ENCODE measurements at places on chromosomes 12 and 14.
A peak's percentile ranks its signal among the peaks of the same experiment; 100 is the strongest.

DNA sequence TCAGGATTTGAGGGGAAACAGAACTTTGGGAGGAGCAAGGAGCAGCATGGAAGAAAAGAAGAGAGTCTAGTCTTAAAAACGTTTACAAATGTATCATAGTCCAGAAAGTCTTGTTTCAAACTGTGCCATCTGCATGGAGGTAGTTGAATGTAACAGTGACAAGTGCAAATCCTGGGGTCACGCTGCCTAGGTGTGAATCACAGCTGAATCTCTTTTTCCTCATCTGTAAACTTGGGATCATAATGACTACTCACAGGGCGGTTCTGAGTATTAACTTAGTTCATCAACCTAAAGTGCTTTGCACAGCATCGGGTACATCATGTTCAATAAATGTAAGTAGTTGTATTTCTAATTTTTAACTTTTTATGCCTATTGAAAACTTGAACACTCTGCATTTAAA is 208.5 kb downstream of the CHST11 start:
- DNase-seq = no peak

- no peak for DNase-seq
Observed at GRCh38 chr12:45247589-45247988, 31.7 kb downstream of the ANO6 start.

- peak; percentile 48 for DNase-seq
Observed at GRCh38 chr12:27434673-27435565, 11.6 kb upstream of the SMCO2 start.

GRCh38 chr12:123760267-123760938 is 1.7 kb upstream of the DNAH10 start:
- DNase-seq = no peak

DNA sequence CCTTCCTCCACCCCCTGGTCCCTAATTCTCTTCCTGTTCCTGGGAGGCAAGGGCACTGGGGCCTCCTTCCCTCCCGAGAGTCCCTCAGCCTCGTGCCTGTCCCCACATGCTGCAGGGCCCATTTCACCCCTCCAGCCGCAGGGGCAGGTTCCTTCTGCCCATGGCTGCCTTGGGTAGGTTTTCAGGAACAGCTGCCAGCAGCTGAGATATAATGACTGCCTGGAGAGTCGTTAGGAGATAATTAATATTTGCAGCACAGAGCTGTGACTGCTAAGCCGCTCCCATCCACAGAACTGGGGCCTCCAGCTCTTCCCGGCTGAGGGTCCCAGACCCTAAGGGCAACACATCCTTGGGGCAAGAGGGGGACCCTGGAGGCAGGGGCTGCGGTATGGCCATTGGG is 211.9 kb upstream of the LHX5 start:
- DNase-seq = no peak

- DNase-seq = no peak
Observed at GRCh38 chr12:89058402-89058801, 293.9 kb downstream of the DUSP6 start.

- no peak for DNase-seq
Observed at GRCh38 chr12:64027311-64027710, 182.8 kb downstream of the SRGAP1 start.

GRCh38 chr14:93060841-93061240 is 54.9 kb downstream of the ITPK1 start:
- DNase-seq = no peak

DNA sequence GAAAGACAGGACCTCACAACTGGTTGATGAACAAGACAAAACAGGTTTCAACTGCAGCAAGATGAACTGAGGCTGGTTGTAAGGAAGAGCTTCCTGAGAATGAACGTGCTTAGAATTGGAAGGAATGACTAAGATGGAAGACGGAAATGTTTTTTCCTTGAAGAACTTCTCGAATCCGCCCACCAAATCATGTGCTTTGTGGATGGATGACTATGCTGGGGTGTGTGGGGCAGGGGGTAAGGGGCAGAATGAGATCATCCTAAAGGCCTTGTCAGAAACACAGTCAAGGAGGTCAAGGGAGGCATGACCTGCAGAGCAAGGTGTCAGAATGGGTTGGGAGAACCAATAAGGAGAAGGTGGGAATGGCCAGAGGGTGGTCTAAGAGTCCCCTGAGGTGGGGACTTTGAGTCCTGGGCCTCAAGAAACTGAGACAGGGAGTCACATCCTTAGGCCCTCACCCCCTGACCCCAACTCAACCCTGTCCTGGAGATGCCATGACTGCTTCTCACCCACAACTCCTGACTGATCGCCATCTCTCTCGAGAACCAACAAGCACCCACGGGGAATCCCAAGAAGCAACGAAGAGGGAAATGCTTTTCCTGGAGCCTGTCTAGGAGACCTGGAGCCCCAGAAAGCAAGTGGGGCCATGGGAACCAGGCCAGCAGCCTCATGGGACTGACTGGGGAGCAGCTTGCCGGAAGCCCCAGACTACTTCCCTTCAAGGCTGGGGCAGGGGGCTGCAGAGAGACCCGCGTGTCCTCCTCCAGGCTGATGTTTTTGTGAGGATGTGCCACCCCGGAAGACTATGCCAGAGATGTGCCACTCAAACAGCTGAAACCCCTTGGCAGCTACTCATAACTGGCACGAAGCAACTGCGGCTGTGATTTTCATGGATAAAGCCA is 84.0 kb downstream of the ACTN1 start:
- DNase-seq = no peak

DNA sequence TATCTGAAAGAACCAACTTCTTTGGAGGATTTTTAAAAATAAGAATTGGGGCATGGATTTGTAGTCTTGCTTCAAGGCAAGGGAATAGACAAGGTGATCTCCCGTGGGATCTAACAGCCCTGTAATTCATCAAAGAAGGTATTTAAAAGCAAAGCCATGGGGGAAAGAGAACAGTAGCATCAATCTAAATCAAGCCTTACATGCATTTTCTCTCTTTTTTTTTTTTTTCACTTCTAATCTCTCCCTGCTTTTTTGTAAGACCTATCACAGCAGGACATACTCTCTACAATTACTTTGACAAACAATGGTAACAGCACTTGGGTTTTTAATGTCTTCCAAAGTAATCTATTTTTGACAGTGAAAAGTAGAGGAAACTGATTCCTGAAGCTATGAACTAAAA is 367.9 kb downstream of the PAWR start:
- no peak for DNase-seq

- DNase-seq = no peak
Observed at GRCh38 chr14:85402569-85403162, 127.3 kb upstream of the FLRT2 start.

DNA sequence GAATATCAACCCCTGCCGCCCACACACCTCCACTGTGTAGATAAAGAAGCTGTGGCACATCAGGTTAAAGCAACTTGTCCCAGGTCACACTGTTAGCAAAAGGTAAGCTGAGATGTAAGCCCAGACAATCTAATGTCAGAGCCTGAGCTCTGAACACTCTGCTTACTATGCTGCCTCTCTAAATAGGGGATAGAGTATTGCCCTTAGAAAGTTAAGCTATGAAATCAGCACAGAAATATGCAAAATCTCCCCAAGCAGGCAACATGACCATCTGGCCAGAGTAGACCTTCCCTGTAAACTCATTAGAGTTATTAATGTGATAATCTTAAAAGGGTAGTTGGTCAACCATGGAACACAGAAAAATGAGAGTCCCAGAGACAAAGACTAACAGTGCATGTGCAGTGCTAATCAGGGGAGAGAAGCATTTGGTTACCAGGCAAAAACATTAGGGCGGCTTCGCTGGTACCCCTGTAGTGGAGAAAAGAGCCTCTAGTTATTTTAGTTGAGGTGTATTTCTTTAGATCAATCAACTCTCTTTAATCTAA is 171.0 kb downstream of the BTG1 start:
- no peak for DNase-seq

DNA sequence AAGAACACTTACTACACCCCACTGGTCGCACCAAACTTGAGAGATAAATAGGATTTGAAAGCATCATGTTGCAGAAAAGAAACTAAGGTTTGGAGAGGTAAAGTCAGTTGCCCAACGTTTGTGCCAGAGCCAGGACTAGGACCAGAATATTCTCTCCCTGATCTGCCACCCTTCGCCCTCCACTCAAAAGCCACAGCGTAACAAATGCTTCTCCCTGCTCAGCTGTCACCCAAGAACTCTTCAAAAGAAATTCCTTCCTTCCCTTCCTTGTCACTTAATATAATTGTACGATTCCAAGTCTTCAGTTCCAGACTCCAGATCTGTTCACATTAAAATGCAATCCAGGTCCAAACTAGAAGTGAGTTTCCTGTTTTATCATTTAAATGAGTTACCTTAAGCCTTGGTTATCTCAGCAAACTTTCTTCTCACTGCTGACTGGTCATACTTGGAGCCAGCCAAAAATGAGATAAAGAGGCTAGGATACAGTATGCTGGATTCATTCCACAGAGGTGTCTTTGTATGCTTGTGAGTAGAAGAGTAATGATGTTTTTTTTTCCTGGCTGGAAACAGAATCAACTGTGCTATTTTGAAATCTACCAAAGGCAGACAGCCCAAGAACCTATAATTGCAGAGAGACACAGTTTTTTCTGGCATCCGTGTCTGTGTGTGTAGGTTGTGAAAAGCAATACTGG is 12.8 kb upstream of the PPFIBP1 start:
- DNase-seq = no peak

GRCh38 chr12:71795901-71796300 is 41.2 kb downstream of the RAB21 start:
- no peak for DNase-seq

- DNase-seq = no peak
Observed at GRCh38 chr14:75806352-75806832, 145.3 kb downstream of the TTLL5 start.

DNA sequence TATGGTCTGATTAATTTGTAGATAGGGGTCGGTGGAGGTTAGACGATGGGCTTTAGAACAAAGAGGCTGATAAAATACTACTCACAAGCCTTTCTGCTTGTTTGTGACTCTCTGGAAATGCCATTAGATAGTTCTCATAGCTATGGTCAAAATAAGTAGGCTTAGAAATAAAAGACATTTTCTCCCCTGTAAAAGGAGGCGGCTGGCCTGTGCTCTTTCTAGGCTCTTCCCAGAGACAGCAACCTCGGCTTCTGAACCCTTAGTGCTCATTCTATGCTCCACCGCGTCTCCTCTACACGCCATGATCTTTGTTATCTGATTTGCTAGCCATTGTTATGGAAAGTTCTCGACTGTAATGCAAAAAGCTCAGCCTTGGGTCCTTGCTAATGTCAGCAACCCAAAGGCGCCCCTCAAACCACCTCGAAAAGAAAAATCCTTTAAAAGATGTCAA is 64.5 kb downstream of the CRADD start:
- peak; percentile 56 for DNase-seq

DNA sequence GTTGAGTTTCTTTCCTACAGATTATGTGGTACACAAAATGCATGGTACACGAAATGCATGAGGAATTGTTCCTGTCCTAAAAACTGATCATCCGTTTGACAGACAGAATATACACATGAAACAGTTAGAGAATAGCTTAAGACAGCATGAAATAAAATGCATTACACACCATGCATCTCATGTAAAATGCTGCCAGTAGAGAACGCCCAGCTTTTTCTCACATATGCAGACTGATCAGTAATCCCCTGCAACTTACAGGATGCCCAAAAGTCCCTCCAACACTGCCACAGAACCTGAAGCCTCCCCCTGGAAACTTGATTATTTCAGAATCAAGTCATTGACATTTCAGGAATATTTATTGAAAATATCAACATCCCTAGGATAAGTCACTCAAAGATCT is 24.0 kb downstream of the IFNG start:
- no peak for DNase-seq

DNA sequence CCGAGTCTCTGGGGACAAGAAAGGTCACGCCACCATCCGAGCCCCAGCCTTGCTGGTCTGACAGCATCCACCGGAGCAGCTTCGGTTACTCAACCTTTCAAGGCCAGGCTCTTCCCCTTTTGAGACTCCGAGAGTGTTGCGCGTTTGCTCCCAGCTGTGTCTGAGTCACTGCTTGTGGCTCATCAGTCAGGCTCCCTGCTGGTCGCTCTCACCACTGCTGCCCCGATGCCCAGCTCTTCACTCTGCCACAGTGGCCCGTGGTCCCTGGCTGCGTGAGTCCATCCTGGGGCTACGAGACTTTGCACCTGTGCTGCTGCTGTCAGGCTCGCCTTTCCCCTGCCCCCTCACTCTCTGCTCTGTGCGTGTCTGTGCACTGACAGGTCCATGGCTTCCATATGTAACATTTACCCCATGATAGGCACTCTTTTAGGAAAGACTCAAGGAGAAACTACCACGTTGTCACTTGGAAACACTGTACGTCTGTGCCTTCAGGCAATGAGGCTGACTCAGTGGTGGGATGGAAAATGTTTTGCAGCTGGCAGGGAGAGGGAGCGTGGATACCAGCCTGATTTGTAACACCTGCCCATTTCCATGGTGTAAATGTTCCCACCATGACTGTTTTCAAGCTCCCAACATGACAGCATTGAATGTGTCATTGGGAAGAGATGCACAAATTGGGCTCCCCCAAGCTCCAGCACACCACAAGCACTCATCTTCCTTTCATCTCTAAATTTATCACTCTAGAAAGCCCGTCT is 350.7 kb downstream of the TMEM132D start:
- no peak for DNase-seq

GRCh38 chr14:61130512-61131260 is 149.6 kb downstream of the SLC38A6 start:
- DNase-seq = no peak

DNA sequence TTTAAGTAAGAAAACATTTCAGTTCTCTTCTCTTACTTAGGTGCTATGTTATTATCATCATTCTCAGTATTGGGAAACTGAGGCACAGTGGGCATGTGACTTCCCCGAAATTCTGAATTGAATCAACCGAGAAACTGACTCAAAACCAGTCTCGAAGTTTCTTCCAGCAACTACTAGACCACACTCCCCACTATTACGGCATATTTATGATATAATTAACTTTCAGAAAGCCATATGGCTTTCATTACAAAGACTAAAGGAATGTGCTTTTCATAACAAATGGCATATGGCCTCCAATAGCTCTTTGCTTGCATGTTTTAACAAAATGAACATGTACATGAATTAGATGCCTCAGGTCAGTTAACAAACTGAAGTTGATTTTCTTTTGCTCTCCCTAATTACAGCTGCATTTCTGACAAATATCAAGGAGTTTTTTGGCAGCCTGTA is 182.9 kb upstream of the SLC38A2 start:
- no peak for DNase-seq

GRCh38 chr12:42903736-42904135 is 314.2 kb upstream of the PRICKLE1 start:
- no peak for DNase-seq

DNA sequence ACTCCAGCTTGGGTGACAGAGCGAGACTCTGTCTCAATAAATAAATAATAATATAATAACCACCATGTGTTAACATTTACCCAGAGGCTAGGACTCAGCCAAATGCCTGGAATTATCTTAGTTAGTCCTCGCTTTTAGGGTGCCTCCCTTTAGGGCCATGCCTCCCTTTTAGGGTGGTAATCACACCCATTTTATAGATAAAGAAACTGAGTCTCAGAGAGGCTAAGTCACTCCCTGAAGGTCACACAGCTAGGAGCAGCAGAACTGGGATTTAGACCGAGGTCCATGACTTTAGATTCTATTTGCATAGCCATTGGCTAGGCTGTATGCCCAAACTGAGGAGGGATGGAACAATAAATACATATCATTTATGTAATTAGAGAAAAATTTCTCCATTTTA is 11.4 kb downstream of the TESC start:
- no peak for DNase-seq
